Activated naive CD4-positive, alpha-beta T cell treated with anti-CD3 and anti-CD28 coated beads, Interleukin-2, amount 10 ng/mL, durations not matched to agents 7 days and 5 days (primary cell): ENCODE measurements at places on chromosomes 7 and 10.

DNA sequence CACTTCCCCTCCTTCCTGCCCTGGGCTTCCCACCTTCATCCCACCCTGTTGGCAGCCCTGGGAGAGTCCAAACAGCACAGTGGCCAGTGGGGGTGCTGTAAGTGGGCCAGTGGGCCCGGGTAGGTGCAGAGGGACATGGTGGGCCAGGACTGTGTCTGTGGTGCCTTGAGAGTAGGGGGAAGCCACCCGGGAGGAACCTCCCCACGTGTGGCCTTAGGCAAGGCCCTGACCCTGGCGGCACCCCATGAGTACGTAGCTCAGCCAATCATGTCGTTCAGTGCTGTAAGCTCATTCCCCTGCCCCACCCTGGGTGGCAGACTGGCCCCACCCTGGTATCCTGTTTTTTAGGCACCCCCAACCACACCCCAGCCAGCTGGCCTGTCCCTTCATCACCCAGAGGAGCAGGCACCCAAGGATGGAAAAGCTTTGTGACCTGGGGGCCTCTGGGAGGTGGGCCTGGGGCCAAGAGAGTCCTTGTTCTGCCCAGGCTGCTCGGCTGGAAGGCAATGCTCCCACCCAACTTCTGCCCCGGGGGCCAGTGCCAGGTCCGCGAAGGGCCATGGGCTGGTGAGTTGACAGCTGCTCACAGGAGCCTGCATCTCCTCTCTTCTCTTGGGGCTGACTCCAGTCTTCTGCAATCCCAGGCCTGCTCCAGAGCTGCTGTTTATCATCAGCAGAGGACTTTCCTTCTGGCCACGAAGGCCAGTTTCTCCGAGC is 41.6 kb downstream of the TSPAN15 start:
- DNase-seq, result no peak

GRCh38 chr7:79504607-79505389 is 51.3 kb upstream of the MAGI2 start:
- DNase-seq, result no peak

- no peak for DNase-seq
Observed at GRCh38 chr10:97356918-97357317, 22.4 kb upstream of the FRAT2 start.

DNA sequence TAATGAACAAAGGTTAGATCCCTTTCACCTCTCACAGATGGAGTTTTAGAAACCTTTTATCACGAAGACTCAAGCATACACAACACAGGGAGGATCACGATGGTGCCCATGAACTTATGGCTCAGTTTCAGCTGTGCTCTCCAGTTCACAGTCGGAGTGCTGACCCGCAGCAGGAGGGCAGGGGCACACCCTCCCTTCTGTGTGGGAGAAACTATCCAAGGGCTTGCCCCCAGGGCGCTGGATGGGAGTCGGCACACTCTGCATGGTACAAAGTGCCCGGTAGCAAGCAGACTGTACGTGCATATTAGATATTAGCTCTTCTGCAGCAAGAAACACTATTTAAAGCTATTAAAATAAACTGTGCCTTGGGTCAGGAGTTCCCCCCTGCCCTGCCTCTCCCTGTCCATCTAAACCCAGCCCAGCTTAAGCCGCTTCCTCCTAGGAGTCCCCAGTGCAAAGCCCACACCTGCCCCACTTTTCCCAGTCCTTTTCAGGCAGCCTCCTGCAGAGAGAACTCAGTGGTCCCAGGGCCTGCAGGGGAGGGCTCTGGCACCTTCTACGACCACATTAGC is 76.5 kb downstream of the CHST15 start:
- DNase-seq, result no peak

DNA sequence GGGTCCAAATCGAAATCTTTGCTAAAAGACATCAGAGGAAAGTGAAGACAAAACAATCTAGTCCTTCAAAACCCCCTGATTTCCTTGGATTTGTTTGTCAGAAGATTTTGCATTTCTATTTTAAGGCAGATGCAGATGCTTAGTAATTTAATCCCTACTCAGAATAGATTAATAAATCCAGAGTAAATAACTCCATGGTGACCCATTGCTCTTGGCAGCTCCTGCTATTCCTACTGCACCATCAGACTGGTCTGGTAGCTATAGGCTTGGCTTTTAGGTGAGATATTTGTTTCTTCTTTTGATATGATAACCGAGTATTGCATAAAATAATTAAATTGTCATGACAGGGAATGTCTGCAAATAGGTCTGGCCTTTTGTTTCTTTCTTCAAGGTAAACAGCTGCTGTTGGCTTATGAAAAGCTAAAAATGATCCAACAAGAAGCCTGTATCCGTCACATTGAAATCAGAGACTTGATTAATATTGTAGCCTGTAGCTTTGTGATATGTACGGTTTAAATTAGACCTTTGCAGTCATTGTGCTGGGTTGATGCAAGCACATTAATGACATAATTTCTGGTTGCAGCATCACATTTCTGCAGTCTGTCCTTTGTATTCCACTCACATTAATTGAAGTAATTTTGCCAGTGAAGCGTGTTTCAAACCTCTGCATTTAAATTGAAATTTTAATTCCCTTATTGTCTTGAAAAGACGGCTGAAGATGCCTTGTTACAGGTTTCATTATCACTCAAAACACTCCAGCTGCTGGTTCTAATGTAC is 40.7 kb downstream of the EXOC4 start:
- DNase-seq, result no peak

DNA sequence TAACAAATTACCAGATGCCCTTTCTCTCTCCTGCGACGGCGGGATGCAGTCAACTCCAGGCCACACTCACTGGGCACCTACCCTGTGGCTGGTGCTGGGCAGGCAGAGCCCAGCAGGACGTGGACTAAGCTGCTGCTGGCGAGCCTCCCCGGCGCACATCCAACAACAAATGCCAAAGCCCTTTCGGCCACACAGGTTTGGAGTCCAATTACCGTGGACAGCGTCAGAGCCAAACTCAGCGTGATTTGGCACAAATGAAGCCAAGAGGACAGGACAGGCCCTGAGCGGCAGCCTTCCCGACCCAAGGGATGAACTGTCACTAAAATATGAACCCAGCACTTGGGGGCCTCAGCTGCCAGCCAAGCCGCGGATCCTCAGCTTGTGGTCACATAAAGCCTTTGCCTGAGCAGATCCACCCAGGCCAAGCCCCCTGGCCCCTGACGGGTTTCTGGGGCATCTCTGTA is 28.4 kb downstream of the DAGLB start:
- no peak for DNase-seq

GRCh38 chr7:30726296-30727006 is 25.5 kb upstream of the INMT start:
- DNase-seq, result peak; percentile 57

GRCh38 chr7:139844779-139845442 is 15.8 kb downstream of the TBXAS1 start:
- no peak for DNase-seq

- DNase-seq, result no peak
Observed at GRCh38 chr10:112122827-112123226, 60.7 kb downstream of the GPAM start.

DNA sequence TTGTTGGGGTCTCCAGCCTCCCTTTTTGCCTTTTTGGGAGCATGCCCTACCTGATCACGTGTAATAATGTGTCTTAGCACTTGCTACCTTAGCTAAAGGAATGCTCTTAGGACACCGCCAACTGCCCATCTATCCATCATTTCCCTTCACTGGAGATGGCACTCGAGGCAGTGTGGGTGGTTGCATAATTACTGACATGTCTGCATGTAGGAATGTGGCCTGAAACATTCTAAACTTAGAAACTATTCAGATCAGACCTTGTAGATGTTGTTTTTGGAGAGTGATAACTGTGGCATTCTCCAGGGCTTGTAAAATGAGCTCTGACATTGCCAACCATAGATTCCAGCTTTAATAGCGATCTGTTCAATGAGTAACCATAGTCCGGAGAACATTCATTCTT is 365.8 kb downstream of the BBS9 start:
- no peak for DNase-seq

- DNase-seq, result no peak
Observed at GRCh38 chr7:14973712-14974428, 71.3 kb upstream of the DGKB start.

DNA sequence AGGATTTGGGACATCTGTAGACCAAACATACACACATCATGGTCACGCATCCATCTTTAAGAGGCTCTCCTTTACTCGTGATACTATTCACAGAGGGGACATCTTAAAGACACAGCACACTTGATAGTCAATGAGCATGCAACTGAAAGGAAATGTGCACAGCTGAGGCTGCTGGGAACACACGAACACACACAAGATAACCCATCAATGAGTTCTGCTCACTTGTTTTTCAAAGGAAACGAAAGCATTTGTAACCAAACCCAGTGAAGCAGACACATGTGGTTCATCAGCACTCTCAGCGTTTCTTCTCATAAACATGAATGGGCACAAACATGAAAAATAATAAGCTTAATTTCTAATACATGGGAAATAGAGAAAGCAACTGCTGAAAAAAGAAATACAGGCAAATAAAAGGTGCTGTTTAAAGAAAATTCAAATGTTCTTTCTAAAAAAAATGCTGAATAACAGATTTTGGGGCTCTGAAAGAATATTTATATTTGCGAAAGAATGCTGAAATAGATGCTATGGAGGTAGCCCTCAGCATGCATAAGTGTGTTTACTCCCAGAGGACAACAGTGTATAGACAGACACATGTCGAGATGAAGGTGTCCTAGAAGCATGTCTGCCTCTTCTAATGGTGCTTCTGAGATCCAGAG is 59.7 kb upstream of the LAMB4 start:
- peak; percentile 29 for DNase-seq

- DNase-seq, result no peak
Observed at GRCh38 chr7:14158111-14158510, 168.6 kb upstream of the ETV1 start.

- no peak for DNase-seq
Observed at GRCh38 chr7:150383710-150384397, 4.7 kb downstream of the ZNF775 start.
